ENCODE measurements at places on chromosomes 2 and 18.

DNA sequence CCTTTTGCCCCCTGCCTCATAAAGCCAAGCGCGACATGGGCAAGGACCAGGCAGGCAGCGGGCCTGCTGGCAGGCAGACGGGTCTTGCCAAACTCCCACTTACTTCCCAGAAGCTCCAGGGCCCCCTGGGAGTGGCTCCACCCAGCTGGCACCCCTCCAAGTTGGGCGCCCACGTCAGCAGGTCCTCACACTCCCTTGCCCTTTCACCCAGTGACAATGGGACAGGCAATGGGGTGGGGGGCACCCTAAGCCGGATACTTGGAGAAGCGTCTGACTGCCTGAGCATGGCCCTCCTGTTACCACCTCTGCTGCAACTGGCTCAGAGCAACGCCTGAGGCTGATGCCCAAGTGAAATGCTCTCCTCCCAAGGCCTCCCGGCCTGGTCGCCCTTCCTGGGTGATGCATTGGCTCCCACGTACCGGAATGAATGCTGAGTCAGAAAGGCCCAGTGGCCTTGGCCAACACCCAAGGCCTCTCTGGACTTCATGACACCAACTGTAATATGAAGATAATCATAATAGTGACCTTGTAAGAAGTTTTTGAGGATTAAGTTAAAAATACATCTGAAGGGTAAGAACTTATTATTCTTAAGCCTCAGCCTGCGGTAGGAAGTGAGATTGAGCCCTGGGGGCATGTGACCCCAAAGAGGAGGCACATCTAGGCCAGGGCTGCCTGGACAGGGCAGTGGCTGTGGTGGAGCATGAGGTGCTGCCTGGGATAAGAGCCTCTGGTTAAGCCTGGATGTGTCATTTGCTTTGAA, 31.6 kb downstream of the KCNK3 start:
- no peaks in the 10 kb centered on the region for H3K4me1 ChIP-seq
- no peak overlapping the region for H3K27ac ChIP-seq
- H3K36me3 ChIP-seq, result no peaks in the 10 kb centered on the region
- no peak overlapping the region for H3K4me3 ChIP-seq

GRCh38 chr2:55604027-55604565, 13.3 kb downstream of the PPP4R3B start:
- H3K4me1 ChIP-seq, result peaks cover 9% of the 10 kb centered on the region
- H3K36me3 ChIP-seq, result peaks cover 35% of the 10 kb centered on the region
- no peak overlapping the region for H3K4me3 ChIP-seq
- no peak overlapping the region for H3K27ac ChIP-seq

- peaks cover 12% of the 10 kb centered on the region for H3K36me3 ChIP-seq
- H3K27ac ChIP-seq, result no peak overlapping the region
- peaks cover 3% of the 10 kb centered on the region for H3K27me3 ChIP-seq
Observed at GRCh38 chr2:111236025-111236424, 115.3 kb downstream of the BCL2L11 start.

DNA sequence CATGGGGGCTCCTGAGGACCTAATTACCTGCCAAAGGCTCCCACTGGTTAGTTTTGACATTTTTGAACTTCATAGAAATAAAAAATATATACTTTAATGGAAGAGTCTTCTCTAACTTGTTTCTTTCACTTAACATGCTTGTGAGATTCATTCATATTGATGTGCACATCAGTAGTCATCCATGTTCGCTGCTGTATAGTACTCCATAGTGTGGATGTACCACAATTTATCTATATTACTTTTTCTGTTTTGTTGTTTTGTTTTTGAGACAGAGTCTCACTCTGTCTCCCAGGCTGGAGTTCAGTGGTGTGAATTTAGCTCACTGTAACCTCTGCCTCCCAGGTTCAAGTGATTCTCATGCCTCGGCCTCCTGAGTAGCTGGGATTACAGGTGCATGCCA, 22.8 kb upstream of the EMILIN2 start:
- H3K4me1 ChIP-seq, result no peaks in the 10 kb centered on the region
- H3K27me3 ChIP-seq, result peaks cover 3% of the 10 kb centered on the region
- no peak for DNase-seq
- no peaks in the 10 kb centered on the region for H3K36me3 ChIP-seq
- no peak overlapping the region for H3K4me3 ChIP-seq
- H3K27ac ChIP-seq, result no peak overlapping the region

- DNase-seq, result no peak
- H3K36me3 ChIP-seq, result peaks cover 14% of the 10 kb centered on the region
- peaks cover 65% of the 10 kb centered on the region for H3K4me1 ChIP-seq
- H3K4me3 ChIP-seq, result peak overlapping the region; percentile 50
Observed at GRCh38 chr2:172087207-172087779, 2.0 kb downstream of the DLX1 start.

- H3K4me3 ChIP-seq, result no peak overlapping the region
- H3K4me1 ChIP-seq, result no peaks in the 10 kb centered on the region
- peaks cover 4% of the 10 kb centered on the region for H3K27me3 ChIP-seq
- H3K36me3 ChIP-seq, result no peaks in the 10 kb centered on the region
- no peak for DNase-seq
Observed at GRCh38 chr2:101114268-101114783, 36.9 kb downstream of the TBC1D8 start.

DNA sequence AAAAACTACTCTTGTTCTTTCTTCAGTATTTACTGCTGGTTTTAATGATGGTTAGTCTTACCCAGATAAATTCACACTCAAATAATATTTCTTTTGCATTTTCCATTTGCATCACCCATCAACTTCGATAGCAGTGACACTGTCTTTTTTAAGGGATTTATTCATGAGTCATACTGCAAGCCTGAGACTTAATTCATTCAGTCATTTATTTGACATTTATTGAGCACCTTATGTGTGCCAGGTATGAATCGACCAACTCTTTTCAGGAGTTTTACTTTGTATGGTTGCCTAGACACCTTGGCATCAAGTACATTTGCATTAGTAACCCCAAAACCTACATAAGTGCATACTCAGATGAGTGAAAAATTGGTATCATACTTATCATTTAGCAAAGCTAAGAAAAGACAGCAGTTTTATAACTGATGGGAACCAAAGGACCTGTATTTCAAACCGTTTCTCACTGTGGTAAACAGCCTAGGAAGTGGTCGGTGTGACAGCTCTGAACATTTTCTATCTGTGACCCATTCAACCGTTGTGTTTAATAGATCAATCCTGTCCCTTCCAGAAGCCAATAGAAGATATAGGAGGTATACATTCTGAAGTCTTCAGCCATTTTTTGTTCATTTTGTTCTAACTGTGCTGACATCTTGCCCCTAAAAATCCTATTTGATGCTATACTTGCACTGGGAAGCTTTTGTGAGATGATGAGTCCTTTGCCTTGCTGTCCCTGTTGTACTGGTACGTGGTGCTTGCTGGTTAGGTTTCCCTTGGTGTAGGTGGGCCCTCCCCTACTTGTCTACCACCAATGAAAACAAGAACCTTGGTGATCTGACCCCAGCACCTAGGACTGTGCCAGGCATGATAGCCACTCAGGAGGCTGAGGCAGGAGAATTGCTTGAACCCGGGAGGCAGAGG, 484.7 kb upstream of the RAB12 start:
- H3K4me1 ChIP-seq, result no peaks in the 10 kb centered on the region
- H3K4me3 ChIP-seq, result no peak overlapping the region
- no peak overlapping the region for H3K27ac ChIP-seq
- H3K27me3 ChIP-seq, result no peaks in the 10 kb centered on the region

GRCh38 chr2:214934006-214934405, 124.5 kb upstream of the BARD1 start:
- H3K4me3 ChIP-seq, result no peak overlapping the region
- no peak overlapping the region for H3K27ac ChIP-seq
- DNase-seq, result no peak
- no peaks in the 10 kb centered on the region for H3K4me1 ChIP-seq

- DNase-seq, result no peak
- peaks cover 9% of the 10 kb centered on the region for H3K27me3 ChIP-seq
- no peaks in the 10 kb centered on the region for H3K36me3 ChIP-seq
- H3K4me3 ChIP-seq, result no peak overlapping the region
Observed at GRCh38 chr2:48059975-48060374, 153.7 kb upstream of the FBXO11 start.

DNA sequence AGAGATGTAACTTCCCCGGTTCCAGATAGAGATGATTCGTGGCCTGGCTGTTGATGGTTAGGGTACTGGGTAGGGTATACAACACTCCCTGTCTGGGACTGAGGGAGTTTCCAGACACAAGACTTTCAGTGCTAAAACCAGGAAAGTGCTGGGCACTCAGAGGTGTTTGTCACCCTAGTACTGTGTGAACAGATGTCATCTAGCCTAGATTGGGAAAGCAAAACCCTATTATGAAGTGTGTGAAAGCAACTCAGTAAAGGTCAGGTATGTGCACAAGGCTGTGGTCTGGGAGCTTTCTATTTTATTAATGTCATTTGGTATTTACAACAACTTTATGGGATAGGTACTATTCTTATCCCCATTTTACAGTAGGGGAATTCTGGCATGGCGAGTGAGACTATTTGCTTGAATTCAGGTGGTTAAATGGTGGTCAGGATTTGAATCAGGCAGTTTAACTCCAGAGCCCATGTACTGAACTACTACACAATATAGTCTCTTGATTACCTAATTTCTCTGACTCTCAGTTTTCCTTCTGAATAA, 2.6 kb downstream of the BZW1 start:
- H3K4me3 ChIP-seq, result peak overlapping the region; percentile 59
- no peaks in the 10 kb centered on the region for H3K27me3 ChIP-seq
- H3K36me3 ChIP-seq, result peaks cover 66% of the 10 kb centered on the region
- peaks cover 52% of the 10 kb centered on the region for H3K4me1 ChIP-seq
- no peak for DNase-seq

DNA sequence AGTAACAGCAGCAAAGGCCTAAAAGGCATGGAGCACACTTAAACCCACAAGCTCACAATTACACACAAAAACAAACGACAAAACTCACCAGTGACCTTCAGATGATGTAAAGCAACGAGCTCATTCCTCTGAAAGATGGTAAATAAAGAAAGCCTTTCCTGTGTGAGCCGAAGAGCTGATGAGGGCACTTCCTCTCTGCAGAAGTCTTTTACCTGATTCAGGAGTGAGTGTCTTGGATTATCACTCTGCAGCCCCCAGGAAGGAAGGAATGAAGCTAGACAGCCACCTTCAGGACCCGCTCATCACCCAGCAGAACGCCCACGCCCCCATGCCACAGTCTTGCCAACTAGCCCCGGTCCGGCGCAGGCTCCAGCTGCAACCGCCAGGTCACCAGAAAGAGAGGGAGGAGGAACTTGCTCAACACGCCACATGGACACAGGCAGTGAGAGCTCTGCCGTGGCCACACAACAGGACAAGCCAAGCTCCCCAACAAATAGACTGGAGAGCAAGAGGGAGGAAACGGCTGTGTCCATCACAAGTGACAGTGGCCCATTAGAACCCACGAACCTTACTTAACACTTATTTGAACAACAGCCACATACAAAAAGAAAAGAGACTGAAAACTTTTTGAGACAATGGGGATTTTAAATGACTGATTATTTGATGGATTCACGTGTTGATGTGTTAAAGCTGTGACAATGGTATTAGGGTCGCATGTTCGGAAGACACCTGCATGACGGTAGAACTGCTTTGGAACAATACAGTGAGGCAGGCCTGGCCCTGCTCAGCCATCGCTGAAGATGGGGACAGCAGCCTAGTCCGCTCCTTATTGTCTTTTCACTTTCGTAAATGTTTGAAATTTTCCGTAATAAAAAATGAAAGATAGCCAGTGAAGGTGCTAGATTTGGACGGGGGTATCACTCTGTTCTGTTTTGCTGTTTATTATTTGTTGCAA, 127.3 kb downstream of the HDAC4 start:
- peak overlapping the region; percentile 39 for H3K27ac ChIP-seq
- no peak for DNase-seq
- H3K4me1 ChIP-seq, result peaks cover 85% of the 10 kb centered on the region

- peak overlapping the region; percentile 22 for H3K4me3 ChIP-seq
- peak overlapping the region; percentile 66 for H3K27ac ChIP-seq
Observed at GRCh38 chr2:241616168-241617125, 20.5 kb downstream of the THAP4 start.

GRCh38 chr2:177117755-177118154, 94.8 kb upstream of the HNRNPA3 start:
- H3K27me3 ChIP-seq, result peaks cover 10% of the 10 kb centered on the region
- H3K4me1 ChIP-seq, result no peaks in the 10 kb centered on the region
- no peaks in the 10 kb centered on the region for H3K36me3 ChIP-seq
- no peak for DNase-seq

GRCh38 chr2:239197146-239197545, 203.7 kb downstream of the HDAC4 start:
- H3K4me1 ChIP-seq, result no peaks in the 10 kb centered on the region
- no peak overlapping the region for H3K27ac ChIP-seq
- no peak overlapping the region for H3K4me3 ChIP-seq
- no peak for DNase-seq
- H3K36me3 ChIP-seq, result peaks cover 8% of the 10 kb centered on the region

DNA sequence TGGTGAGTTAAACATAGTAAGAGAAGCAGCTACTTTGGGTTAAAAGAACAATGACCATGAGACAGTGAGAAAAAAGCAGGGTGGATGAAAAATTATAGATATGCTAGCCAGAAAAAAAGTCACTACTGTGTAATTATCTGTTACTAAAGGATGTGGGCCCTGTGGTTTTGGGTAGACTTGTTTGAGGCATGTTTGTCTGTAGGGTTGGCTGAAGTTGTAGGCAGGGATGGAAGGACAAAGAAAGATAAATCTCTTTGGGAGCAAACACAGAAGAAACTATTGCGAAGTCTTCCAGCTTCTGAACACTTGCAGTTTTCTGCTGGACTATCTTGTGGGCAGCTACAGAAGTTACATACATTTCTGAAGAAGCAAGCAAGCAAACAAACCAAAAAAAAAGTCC, 28.2 kb downstream of the RND3 start:
- no peaks in the 10 kb centered on the region for H3K27me3 ChIP-seq
- H3K27ac ChIP-seq, result no peak overlapping the region
- H3K36me3 ChIP-seq, result no peaks in the 10 kb centered on the region
- peaks cover 5% of the 10 kb centered on the region for H3K4me1 ChIP-seq
- H3K4me3 ChIP-seq, result no peak overlapping the region
- no peak for DNase-seq

GRCh38 chr2:26674002-26674751, 18.3 kb upstream of the KCNK3 start:
- peaks cover 23% of the 10 kb centered on the region for H3K27me3 ChIP-seq
- no peaks in the 10 kb centered on the region for H3K36me3 ChIP-seq
- H3K4me1 ChIP-seq, result peaks cover 5% of the 10 kb centered on the region
- no peak overlapping the region for H3K4me3 ChIP-seq
- no peak overlapping the region for H3K27ac ChIP-seq

Data from activated CD8-positive, alpha-beta T cell treated with anti-CD3 and anti-CD28 coated beads, Interleukin-2, amount 10 ng/mL, durations not matched to agents 7 days and 5 days (primary cell).